Forelimb muscle (tissue), 1 donor: ENCODE measurements at places on chromosomes 2 and 18. TPM values are rescaled to one million over a fixed set of nuclear protein-coding genes. Genes with fewer than 3 reads are reported as not detected.

Gene KLHL30
- polyA plus RNA-seq: 20.7 TPM

Gene FARP2
- 30.5 TPM for polyA plus RNA-seq

Gene KCNG2
- 0.46 TPM for polyA plus RNA-seq

Gene GALNT3
- polyA plus RNA-seq: 0.97 TPM

Gene RAPGEF4
- polyA plus RNA-seq: 2.4 TPM

Gene KYNU
- 0.67 TPM for polyA plus RNA-seq

Gene RAB12
- 46.4 TPM for polyA plus RNA-seq

Gene CD28
- polyA plus RNA-seq: 3.4 TPM

Gene UGT1A8
- not detected for polyA plus RNA-seq

Gene EFEMP1
- polyA plus RNA-seq: 29.9 TPM

Gene SPP2
- polyA plus RNA-seq: not detected

Gene KIAA2012
- 0.37 TPM for polyA plus RNA-seq

Gene ALKAL2
- 1.5 TPM for polyA plus RNA-seq

Gene KCNJ3
- polyA plus RNA-seq: 0.54 TPM

Gene MPPE1
- 26.6 TPM for polyA plus RNA-seq

Gene RBMS1
- polyA plus RNA-seq: 58.6 TPM

Gene GALR1
- polyA plus RNA-seq: 0.01 TPM

Gene SCG2
- 0.08 TPM for polyA plus RNA-seq

Gene TBR1
- not detected for polyA plus RNA-seq

Gene NCKAP5
- polyA plus RNA-seq: 3.3 TPM

Gene ARHGEF33
- 1.5 TPM for polyA plus RNA-seq

Gene ELOA2
- polyA plus RNA-seq: not detected

Gene ABCB11
- polyA plus RNA-seq: not detected

Gene SERPINB10
- polyA plus RNA-seq: 0.27 TPM

Gene TDRD15
- polyA plus RNA-seq: not detected

Gene NDC80
- polyA plus RNA-seq: 8.5 TPM

Gene CRYBA2
- polyA plus RNA-seq: not detected

Gene C2orf78
- not detected for polyA plus RNA-seq

Gene MAP2
- 10.5 TPM for polyA plus RNA-seq

Gene CXCR1
- polyA plus RNA-seq: not detected

Gene FBLN7
- polyA plus RNA-seq: 9.2 TPM

Gene SCN7A
- 33.2 TPM for polyA plus RNA-seq

Gene MYOM1
- polyA plus RNA-seq: 731 TPM

Gene NT5C1B
- polyA plus RNA-seq: 0.25 TPM

Gene SLC14A1
- polyA plus RNA-seq: 0.95 TPM

Gene COL4A4
- 0.09 TPM for polyA plus RNA-seq

Gene SIGLEC15
- 0.28 TPM for polyA plus RNA-seq

Gene FOXI3
- 0.05 TPM for polyA plus RNA-seq

Gene VPS54
- 22.7 TPM for polyA plus RNA-seq

Gene PROKR1
- polyA plus RNA-seq: 0.44 TPM

Gene SERPINB4
- polyA plus RNA-seq: not detected

Gene MYO5B
- polyA plus RNA-seq: 1.6 TPM

Gene ABCG8
- 0.09 TPM for polyA plus RNA-seq

Gene MPV17
- polyA plus RNA-seq: 44.9 TPM

Gene CNTNAP5
- polyA plus RNA-seq: 0.03 TPM

Gene SERPINB3
- not detected for polyA plus RNA-seq
